ENCODE measurements at places on chromosomes 3 and 15.
A peak's percentile ranks its signal among the peaks of the same experiment; 100 is the strongest.

- no peak for DNase-seq
These were observed 95.1 kb downstream of the RPL39L start for GRCh38 chr3:187044206-187044605.

GRCh38 chr3:152313430-152313829 lies 44.7 kb downstream of the MBNL1 start:
- no peak for DNase-seq

- DNase-seq, result no peak
These were observed 476.9 kb downstream of the MECOM start for GRCh38 chr3:169186596-169186995.

GRCh38 chr3:71400986-71401451 lies 182.5 kb downstream of the FOXP1 start:
- DNase-seq, result no peak

DNA sequence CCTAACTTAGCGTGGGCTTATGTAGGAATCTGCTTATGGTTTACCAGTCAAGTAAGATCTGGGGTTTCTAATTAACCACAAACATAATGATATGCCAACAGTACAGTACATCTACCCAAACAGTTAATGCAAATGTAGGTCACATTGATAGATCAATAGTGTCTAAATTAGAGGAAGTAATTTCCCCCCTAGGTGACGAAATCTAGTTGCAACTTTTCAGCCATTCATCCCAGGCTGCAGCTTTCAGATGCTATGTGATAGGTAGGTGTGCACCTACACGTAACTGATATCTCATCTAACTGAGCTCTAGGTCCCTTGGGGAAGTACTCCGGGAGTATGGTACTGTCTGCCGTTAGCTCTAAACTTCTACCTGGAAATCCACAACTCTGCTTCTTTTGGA lies 57.2 kb downstream of the CRTC3 start:
- no peak for DNase-seq

- DNase-seq, result no peak
These were observed 18.6 kb downstream of the PIK3R4 start for GRCh38 chr3:130728037-130728436.

GRCh38 chr3:138646008-138646407 lies 37.4 kb downstream of the FAIM start:
- DNase-seq, result no peak

GRCh38 chr3:66490984-66491383 lies 9.8 kb downstream of the LRIG1 start:
- DNase-seq, result no peak

- no peak for DNase-seq
These were observed 65.8 kb downstream of the TPRG1 start for GRCh38 chr3:189237526-189237925.

GRCh38 chr3:65348398-65348995 lies 660.7 kb upstream of the ADAMTS9 start:
- DNase-seq, result no peak

DNA sequence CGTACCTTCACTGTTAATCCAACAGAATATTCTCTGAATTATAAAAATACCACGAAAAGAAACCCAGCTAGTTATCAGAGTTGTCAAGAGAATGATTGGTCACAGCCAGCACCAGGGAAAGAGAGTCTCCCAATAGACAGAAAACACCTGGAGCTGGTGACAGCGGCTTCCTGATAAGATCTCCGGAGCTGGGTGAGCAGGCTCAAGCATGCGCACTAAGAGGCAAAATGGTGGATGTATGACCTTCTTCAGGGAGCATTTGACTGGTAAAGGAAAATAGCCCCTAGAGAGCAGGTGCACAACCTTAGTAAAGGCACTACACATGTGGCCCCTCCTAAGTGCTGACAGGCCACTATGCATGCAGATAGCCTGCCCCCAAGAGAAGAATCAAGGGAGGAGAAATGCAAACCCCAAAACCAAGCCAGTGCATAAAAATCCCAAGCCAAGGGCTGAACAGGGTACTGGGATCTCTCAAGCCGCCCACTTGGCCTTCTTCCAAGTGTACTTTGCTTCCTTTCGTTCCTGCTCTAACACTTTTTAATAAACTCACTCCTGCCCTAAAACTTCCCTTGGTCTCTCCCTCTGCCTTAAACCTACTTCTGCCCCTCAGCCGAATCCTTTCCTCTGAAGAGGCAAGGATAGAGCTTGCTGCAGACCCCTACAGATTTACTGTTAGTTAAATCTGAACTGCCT lies 93.2 kb downstream of the UACA start:
- no peak for DNase-seq

- no peak for DNase-seq
These were observed 731.1 kb upstream of the SGO1 start for GRCh38 chr3:20916951-20917606.

DNA sequence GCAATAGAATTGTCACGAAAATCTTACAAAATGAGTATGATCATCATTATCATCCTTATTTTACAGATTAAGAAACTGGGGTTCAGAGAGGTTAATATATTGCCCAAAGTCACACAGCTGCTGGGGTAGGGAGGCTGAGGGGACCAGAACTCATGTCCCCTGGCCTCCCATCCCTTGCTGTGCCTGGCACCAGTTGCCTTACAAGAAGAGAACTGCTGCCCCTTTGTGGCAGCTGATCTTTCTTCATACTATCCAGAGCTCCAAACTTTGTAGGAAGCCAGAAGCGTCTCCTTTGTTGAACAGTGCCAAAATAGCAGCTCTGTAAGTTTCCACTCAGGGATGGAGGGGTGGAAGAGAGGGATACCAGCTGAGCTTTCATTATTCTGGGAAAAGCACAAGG lies 236.8 kb upstream of the TBC1D5 start:
- DNase-seq, result peak; percentile 36

Measured in KG1 (cell line).